8988T (cell line): ENCODE measurements at places on chromosomes 5 and 9.

- DNase-seq: no peak
Measured at GRCh38 chr5:180373454-180373853, 20.3 kb upstream of the GFPT2 start.

GRCh38 chr9:8431505-8431904, 631.9 kb upstream of the DMAC1 start:
- no peak for DNase-seq

DNA sequence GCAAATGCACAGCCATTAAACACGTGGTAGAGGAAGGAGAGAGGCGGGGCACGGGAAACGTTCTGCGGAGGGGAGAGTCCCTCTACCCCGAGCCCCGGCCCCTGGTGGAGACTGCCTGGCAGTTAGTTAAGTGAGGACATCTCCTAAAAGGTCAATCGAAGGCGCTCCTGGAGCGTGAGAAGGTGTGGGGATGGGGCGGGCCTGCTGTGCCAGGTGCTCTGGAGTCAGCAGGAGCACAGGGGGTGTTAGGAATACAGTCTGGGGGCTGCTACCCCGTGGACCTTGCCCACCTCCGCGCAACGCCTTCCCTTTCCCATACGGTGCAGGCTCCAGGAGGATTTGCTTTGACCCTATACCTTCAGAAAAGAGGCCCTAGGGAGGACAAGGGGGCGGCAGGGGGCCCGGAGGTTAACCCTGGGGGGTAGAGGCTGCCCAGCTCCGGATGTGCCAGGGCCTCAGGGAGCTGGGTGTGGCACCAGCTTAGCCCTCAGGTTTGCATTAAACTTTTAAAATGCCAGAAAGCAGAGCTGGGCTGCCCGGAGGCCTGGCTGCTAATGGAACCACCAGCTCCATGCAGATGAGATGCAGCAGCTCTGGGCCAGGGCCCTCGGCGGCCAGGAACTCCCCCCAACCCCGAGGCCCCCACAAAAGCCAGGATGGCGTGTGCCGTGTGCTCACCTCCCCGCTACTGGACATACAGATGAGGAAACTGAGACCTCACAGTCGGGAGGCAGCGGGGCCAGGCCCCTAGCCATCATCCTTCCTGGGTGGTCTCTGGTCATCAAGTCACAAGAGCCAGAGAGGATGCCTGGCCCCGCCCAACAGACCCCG, 39.2 kb downstream of the NACC2 start:
- no peak for DNase-seq

DNA sequence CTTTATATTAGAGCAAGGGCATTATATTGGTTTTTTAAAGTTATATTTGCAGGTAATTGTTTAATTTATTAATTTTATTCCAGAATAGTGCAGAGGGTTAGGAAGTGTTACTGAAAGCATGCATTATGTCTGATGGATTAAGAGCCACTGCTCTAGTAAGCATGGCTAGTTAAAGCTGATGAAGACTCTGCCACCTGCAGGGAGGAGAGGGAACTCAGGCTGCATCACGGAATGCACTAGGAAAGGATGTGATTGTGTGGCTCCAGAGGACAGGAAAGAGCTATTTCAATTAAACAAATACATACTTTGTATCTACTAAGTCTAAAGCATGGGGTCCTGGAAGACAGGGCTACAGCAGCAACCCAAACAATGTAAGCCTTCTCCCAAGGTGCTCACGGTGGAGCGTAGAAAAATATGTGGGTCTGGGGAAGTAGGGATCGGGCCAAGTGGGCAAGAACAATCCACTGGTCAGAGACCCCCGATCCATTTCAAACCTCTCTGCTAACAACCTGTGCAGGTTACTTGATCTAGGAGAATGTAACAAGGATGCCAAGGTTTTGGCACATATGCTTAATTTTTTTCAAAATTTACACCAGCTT, 15.3 kb upstream of the GRXCR2 start:
- no peak for DNase-seq

DNA sequence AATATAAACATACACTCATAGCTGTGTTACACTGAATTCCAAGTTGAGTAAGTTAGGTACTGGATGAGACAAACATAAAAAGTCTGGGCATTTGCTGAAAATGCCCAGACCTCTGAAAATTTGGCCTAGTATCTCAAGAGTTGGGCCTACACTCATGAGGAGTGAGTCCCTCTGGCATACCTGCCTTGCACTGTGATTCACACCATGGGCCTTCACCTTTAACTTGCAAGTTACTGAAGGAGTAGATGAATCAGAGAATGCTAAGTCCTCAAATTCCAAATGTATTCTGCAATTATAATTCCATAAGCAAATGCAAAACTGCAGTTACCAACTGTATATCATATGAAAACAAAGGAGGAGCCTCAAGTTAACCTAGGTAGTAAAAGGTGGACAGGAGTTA, 32.3 kb upstream of the C9orf40 start:
- no peak for DNase-seq

DNA sequence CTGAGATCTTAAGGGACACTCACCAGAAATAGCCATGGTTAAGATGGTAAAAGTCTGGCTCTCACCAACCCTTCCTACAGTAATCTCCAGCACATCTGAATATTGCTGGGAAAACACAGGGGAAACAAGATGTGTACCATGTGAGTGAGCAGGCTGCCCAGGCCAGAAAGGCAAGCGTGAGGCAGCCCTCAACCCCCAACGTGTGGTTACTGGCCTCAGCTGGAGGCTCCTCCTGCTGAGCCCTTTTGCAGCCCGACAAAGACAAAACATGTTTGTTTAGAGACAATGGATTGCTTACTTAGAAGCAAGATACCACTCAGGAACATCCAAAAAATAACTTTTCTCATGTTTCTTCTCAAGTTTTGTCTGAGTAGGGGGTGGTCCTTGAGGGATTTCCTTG, 16.6 kb downstream of the ZFP62 start:
- no peak for DNase-seq

DNA sequence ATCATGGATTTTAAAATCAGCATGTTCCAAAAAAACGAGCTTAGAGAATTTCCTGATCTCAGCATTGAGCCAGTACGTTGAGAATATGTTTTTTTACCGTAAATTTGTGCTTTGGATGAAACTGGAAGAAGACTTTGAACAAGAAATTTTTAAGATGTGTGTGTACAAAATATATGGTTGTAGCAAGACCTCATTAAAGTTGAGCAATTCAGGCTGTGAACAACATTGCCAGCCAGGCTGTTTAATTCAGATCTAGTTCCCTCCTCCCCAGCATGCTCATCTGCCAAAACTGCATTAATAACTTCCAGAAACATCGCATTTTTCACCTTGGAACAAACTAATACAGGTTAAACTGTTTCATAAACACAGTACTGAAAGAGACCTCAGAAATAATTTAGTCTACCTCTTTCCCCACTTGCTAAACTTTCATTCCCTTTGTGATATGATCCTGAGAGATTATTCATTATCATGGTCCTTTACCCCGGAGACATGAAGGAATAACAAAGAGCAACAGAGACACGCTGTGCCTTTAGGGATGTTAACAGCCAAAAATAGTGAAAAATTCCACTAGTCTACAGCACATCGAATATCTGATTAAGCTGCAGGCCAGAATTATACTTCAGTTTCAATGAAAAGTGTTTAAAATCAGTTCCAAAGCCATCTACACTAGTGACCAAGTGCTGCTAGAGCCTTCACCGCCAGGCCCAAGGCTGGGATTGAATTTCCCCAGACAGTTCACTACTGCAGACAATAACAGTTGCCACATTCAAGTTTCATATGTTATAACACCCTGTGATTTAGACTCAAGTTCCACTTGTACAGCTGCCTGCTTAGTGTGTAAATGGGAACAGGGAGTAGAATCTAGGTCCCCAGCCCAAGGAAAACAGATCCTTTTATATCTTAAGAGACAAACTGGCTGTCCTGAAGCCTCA, 89.6 kb downstream of the EFNA5 start:
- DNase-seq: no peak

DNA sequence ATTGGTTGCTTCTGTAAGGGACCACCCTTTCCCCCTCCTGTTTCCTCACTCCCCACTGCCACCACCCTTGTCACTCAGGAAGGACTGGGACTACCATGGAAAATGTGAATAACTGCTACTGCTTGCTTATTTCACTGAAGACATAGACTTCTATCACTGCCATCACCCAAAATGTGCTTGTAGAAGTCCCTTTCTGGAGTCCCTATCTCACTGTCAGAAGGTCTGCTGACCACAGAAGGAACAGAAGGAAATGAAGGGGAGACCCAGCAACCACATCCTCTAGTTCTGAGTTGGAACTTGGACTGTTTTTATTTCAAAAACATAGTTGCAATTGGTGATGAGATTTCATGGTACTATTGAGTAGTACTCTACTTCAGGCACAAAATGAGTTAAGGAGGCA, 122.5 kb downstream of the NPR3 start:
- DNase-seq: no peak

GRCh38 chr5:135034236-135034962, 371 bp upstream of the PITX1 start:
- DNase-seq: peak; percentile 85

DNA sequence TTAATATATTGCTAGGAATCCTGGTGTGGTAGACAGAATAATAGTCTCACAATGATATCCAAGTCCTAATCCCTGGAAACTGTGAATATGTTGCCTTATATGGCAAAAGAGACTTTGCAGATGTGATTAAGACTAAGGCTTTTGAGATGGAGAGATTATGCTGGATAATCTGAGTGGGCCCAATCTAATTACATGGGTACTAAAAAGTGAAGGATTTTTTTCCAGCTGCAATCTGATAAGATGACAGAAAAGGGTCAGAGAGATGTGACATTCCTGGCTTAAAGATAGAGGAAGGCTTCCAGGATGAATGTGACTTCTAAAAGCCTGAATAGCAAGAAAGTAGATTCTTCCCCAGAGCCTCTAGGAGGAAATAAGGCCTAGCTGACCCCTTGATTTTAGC, 80.7 kb upstream of the MPDZ start:
- DNase-seq: no peak

GRCh38 chr5:177494346-177495195, 2.8 kb downstream of the PDLIM7 start:
- DNase-seq: peak; percentile 93

DNA sequence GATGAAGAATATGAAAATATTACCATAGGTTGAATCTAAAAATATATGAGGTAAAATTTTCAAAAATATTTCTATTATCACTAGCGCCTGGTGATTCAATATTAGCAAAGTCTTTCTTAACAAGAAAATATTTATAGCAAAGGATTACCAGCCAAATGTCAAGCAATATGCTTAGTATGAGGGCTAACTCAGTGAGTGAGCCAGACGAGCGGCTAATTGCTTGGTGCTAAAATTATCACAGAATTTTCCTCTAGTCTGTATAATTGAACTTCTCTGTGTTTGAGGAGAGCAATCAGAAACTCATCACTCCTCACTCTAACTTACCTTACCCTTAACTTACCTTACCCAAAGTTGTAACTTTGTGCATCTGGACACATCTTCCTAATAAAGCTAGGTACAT, 304.9 kb upstream of the PRR16 start:
- no peak for DNase-seq

- no peak for DNase-seq
Measured at GRCh38 chr9:108552459-108553040, 303.2 kb downstream of the ACTL7B start.

DNA sequence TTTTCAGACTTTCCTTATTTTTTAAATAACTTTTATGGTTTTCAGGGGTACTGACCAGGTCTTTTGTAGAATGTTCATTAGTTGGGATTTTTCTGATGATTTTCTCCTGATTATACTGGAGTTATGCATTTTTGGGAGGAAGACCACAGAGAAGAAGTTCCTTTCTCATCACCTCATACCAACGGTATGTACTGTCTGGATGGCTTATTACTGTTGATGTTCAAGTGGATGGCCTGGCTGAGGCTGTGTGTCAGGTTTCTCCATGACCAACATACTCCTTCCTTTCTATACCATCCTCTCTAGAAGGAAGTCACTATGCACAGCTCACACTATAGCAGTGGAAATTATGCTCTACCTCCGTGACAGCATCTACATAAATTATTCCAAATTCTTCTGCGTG, 71.1 kb upstream of the NR3C1 start:
- no peak for DNase-seq

GRCh38 chr9:121926351-121926801, 166.7 kb downstream of the TTLL11 start:
- DNase-seq: no peak

DNA sequence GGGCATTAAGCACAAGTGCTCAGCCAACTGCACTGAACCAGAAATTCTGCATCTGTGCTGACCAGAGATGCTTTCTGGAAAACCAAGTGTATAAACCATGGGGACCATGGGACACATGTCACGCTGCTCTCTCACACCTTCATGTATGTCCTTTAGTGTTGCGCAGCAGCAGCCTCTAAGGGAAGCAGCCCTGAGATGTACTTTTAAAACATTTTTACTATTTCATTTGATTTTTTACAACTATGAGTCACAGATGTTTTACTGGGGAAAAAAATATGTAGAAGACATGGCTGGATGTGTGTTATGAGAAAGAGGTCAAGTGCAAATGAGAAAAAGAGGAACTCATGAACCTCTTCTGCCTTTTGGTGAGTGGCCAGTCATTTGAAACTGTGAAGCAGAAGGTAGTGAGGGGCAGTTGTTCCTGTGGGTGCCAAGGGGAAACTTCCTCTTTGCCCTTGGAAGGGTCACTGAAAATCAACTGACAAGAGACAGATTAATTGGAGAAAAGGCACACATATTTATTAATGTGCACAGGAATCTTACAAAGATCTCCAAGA, 31.4 kb upstream of the SYK start:
- no peak for DNase-seq

- no peak for DNase-seq
Measured at GRCh38 chr5:36875051-36875789, 1.3 kb upstream of the NIPBL start.

GRCh38 chr5:162456086-162456485, 388.5 kb downstream of the GABRG2 start:
- no peak for DNase-seq

DNA sequence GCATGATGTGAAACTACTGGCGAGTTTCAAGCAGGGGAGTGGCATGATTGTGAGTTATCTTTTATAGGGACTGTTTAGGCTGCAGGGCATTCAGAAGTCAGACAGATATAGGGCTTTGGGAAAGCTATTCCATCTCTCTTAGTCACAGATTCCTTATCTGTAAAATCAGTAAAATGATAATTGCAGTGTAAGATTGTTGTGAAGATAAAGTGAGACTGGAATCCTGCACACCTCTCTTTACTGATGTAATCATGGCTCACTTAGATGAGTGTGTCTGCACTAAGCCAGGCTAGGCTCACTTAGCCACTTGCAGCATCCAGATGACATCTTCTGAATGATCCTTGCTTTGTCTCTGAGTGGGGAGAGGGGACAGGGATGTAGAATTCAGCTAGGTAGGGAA, 81.8 kb upstream of the MAMDC2 start:
- DNase-seq: no peak

- no peak for DNase-seq
Measured at GRCh38 chr9:91908293-91908623, 41.8 kb downstream of the ROR2 start.

- peak; percentile 75 for DNase-seq
Measured at GRCh38 chr5:141654298-141654697, 3.1 kb upstream of the FCHSD1 start.

- no peak for DNase-seq
Measured at GRCh38 chr5:178661836-178662540, 35.1 kb upstream of the CLK4 start.

DNA sequence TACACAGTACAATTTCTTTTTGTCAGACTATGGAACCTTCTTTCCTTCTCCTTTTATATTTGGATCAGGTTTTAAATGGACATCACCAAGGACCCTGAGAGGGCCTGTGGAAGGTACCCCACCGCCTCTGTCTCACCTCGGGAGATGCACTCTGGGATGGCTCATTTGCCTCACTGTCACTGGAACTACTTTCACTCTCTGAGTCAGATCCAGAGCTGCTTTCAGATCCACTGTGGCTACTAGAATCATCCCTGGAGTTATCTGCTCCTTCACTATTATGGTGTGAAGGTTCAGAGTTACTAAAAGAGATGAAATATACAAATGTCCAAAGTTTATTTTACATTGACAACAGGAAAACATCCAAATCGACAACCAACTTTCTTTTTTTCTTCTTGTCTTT, 24.6 kb downstream of the LEAP2 start:
- DNase-seq: no peak
